CD4-positive, alpha-beta T cell treated with Interleukin-4 for 4 hours (primary cell): ENCODE measurements at places on chromosomes 12 and 14.

GRCh38 chr12:25811656-25812126 lies 146.8 kb upstream of the RASSF8 start:
- no peak for DNase-seq

- peak; percentile 25 for DNase-seq
These were observed 663 bp downstream of the NCKAP5L start for GRCh38 chr12:49827401-49828099.

GRCh38 chr12:72790273-72790672 lies 518.1 kb downstream of the TRHDE start:
- DNase-seq, result no peak

GRCh38 chr14:42719391-42719790 lies 1112.7 kb downstream of the LRFN5 start:
- DNase-seq, result no peak

GRCh38 chr14:62301911-62302310 lies 539.7 kb downstream of the SNAPC1 start:
- no peak for DNase-seq

- DNase-seq, result no peak
These were observed 99.2 kb downstream of the PPM1A start for GRCh38 chr14:60348211-60348610.

- no peak for DNase-seq
These were observed 55.7 kb downstream of the LIN52 start for GRCh38 chr14:74140374-74140850.

DNA sequence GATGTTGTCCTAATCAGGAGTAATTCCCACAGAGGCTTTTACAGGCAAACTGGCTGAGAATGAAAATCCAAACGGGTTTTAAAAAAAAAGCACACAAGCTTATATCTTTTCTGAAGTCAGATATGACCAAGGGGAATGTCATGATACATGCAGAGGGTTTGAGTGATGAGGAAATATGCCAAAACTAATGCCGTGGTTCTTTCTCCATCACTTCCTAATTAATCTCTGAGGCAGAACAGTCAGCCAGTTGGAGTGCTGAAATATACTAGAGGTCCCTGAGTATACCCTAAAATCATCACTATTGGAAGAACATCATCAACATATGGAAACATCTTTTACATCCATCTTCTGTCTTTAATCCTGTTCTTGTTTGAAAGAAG lies 160.8 kb upstream of the FAR2 start:
- DNase-seq, result no peak

GRCh38 chr14:73176685-73177084 lies 40.4 kb downstream of the PSEN1 start:
- no peak for DNase-seq

DNA sequence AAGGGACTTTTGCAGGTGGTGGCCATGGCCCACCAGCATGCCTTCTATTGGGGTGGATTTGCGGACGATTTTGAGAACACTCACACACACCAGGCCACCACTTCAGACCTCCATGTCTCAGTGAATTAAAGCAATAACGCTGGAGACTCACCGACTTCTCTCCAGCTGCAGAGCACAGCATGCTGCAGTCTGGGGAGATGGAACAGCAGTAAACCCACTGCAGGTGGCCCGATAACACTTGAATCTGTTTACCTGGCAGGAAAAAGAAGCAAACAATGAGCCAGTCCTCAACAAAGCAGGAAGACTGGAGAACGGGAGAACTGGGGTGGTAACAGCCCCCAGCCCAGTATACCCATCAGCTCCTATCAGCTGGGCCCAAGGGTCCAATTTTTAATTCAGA lies 21.6 kb downstream of the RFC5 start:
- no peak for DNase-seq

DNA sequence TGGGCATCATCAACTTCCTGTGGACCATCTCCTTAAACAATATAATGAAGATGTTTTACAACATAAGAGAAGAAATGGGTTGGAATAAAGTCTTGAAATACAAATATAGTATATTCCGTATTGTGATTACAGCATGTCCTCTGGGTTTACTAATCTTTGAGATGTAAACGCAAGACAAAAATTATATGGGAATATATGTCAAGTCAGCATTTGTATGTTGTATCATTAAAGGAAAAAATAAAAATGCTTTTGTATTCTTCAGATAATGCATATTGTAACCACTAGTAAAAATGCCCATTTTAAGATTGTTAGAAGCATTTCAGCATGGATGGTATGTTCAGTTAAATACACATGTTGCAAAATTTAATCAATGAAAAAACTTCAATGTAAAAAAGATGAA lies 893.3 kb downstream of the FLRT2 start:
- DNase-seq, result no peak

DNA sequence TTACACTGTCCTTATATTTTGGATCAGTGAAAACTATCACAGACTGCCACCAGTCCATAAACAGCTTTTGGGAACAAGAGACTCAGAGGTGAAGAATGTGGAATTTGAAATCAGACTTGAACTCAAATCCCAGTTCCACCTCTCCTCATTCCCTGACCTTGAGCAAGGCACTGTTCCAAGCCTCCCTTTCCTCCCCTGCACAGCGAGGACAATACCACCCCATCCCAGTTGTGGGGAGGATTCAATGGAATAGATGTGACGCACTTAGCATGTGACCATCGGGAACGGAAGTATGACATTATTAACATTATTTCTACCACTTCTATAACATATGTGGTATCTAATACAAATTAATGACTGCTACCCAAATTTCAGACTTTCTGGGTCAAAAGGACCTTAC lies 63.5 kb downstream of the DPF3 start:
- no peak for DNase-seq

DNA sequence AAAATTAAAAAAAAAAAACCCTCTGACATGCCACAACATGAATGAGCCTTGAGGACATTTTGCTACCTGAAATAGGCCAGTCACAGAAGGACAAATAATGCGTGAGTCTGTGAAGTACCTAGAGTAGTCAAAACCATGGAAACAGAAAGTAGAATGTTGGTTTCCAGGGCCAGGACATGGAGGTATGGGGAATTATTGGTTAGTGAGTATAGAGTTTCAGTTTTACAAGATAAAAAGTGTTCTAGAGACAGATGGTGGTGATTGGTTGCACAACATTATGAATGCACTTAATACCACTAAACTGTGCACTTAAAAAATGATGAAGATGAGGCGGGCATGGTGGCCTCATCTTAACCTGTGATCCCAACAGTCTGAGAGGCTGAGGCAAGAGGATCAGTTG lies 47.6 kb upstream of the ZFP36L1 start:
- no peak for DNase-seq

DNA sequence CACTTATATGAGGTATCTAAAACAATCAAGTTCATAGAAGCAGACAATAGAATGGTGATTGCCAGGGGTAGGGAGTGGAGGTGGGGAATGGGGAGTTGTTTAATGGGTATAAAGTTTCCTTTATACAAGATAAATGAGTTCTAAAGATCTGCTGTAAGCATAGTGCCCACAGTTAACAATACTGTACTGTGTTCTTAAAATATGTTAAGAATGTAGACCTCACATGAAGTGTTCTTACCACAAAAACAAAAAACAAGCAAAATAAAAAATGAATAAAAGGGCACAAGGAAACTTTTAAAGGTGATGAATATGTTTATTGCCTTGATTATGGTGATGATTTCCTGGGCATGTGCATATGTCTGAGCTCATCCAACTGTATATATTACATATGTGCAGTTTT lies 211.8 kb downstream of the MSRB3 start:
- no peak for DNase-seq

GRCh38 chr12:54579258-54579657 lies 9.2 kb downstream of the PPP1R1A start:
- no peak for DNase-seq

GRCh38 chr12:12722435-12723148 lies 5.4 kb downstream of the CDKN1B start:
- peak; percentile 42 for DNase-seq

- peak; percentile 57 for DNase-seq
These were observed 22.3 kb downstream of the SNW1 start for GRCh38 chr14:77738559-77739250.

DNA sequence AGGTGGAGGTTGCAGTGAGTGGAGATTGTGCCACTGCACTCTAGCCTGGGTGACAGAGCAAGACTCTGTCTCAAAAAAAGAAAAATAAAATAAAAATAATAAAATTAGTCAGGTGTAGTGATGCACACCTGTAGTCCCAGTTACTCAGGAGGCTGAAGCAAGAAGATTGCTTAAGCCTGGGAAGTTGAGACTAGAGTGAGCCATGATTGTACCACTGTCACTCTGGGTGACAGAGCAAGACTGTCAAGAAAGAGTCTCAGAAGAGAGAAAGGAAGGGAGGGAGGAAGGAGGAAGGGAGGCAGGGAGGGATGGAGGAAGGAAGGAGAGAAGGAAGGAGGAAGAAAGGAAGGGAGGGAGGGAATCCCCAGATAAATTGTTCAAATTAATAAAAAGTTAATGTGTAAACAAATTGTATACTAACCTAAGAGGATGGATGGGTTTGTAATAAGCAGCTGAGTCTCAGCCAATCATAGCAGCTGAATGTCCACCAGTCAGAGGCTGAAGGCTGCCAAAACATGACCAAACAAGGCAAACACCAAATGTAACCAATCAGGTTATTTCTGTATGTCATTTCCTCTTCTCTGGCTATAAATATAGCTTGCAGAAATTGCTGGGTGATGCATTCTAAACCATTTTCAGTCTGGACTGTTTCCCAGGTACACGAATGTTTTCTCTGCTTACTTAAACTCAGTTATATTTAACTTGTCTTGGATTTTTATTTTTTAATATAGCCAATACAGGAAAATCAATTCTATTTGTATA lies 6.1 kb upstream of the CDCA4 start:
- DNase-seq, result no peak

DNA sequence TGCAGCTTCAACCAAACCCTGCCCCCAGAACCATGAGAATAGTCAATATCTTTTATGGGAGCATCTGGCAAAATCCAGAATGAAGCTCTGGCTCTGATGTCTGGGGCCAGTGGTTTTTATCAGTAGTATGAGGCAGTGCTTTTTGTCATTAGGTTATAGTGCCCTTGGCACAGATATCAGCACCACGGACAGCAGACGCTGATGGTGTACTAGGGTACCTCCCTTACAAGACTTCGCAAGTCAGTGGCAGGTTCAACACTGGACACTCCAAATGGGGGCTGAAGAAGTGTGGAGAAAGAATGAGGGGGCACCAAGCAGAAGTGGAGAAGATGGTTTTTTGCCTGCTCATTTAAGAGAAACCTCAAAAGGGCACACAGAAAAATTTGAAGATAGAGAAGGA lies 68.2 kb upstream of the E2F7 start:
- no peak for DNase-seq

DNA sequence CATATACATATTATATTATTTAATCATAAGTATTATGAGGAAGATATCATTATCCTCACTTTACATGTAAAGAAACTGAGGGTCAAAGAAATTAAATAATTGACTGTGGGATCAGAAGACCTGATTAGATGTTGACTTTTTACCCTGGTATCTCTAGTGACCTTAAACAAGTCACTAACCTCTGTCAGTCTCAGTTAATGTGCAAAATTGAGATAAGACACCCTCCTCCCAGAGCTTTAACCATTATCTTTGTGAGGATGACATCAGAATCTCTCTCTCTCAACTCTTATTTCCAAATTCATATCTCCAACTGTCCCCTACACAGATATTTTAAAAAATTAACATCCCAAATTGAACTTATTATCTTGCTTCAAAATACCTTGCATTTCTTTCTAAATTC lies 177.8 kb downstream of the KLHL28 start:
- no peak for DNase-seq

DNA sequence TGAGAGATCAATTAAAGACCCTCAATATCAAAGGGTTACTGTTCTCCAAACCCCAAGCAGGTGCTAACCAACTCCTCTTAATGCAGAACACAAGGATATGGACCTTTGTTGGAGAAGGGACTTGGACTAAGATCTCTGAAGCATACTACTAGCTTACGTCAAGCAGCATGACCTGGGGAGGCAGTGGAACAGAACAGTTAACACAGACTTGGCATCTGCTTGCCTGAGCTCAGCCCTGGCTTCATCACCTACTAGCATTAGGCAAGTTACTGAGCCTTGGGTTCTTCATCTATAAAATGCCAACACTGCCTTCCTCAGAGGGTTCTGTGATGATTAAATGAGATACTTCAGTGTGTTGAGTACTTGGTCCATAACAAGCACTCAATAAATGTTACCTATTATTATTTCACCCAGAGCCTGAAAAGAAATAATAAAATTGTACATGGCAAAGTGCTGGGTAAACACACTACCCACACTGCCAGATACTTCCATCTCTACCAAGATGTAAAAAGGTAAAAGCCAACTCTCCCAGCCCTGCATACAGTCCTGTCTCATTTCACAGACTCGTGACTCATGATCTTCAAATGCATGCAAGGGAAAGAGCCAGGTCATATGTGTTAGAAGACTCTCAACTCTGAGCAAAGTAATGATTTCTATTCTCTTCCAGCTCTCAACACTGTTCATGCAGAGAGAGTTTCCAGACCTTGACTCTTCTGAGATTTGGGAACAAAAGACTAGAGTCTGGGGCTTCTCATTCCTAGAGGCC lies 39.7 kb downstream of the FMNL3 start:
- no peak for DNase-seq

- no peak for DNase-seq
These were observed 412.7 kb upstream of the SEL1L start for GRCh38 chr14:81946375-81946774.

DNA sequence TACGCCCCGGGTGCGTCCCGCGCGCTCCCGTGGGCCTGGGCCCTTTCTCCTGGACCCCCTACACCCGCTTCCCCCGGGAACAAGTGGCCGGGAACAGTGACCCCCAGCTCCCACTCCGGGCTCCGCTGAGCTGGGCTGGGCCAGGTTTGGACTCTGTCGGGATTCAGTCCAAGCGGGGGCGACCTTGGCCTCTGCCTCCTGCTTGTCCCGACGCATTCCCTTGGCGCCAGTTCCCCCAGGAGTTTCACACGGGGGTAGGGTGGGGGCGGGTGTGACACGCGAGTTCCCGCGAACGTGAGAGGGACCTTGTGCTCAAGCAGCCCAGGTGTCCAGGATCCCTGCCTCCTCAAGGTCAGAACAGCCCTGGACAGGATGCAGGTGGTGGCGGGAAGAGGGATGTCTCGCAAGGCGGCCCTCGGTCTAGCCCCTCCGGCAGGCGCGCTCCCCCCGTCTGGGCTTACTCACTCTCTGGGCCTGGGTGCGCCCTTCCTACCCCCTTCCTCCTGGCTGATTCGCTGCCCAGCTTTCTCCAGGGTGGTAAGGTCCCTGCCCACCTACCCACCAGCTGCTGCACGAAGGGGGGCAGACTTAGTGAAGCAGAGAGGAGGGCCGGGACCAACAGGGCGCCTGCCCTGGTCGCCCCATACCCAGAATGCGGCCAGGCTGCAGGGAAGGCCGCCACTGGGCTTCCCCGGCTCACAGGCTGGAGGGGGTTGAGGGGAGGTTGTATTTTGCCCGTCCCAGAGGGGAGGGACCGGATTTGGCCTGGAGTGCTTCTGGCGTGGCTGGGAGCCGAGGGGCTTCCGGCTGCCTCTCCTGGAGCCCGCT lies 862 bp downstream of the CRIP2 start:
- peak; percentile 30 for DNase-seq

GRCh38 chr14:61388976-61389576 lies 67.7 kb downstream of the PRKCH start:
- DNase-seq, result peak; percentile 48

- DNase-seq, result no peak
These were observed 54.5 kb upstream of the HECTD1 start for GRCh38 chr14:31261859-31262731.

GRCh38 chr14:84493779-84494178 lies 1036.2 kb upstream of the FLRT2 start:
- DNase-seq, result no peak

- no peak for DNase-seq
These were observed 40.3 kb downstream of the PAWR start for GRCh38 chr12:79650440-79650839.
